ENCODE measurements at places on chromosomes 11 and 22. TPM values are rescaled to one million over a fixed set of nuclear protein-coding genes. Genes with fewer than 3 reads are reported as not detected.

The METTL15 gene
- total RNA-seq, result 29.5 TPM

The TUBA8 gene
- 16.4 TPM for total RNA-seq

The MMP12 gene
- not detected for total RNA-seq

The PIH1D2 gene
- 7.2 TPM for total RNA-seq

The TBX10 gene
- not detected for total RNA-seq

The ARFGAP3 gene
- 46.6 TPM for total RNA-seq

The ARHGEF17 gene
- 38.3 TPM for total RNA-seq

The MOV10L1 gene
- 1.8 TPM for total RNA-seq

The HPX gene
- total RNA-seq, result 2.1 TPM

The ROBO3 gene
- 15.5 TPM for total RNA-seq

The SCGB1A1 gene
- not detected for total RNA-seq

The HBD gene
- total RNA-seq, result not detected

The TYR gene
- not detected for total RNA-seq

The OR2D2 gene
- 1.4 TPM for total RNA-seq

The OSM gene
- 0.23 TPM for total RNA-seq

The CD3D gene
- not detected for total RNA-seq

The FGF3 gene
- not detected for total RNA-seq

The P2RY2 gene
- not detected for total RNA-seq

The XKR3 gene
- not detected for total RNA-seq

The CCDC116 gene
- total RNA-seq, result 0.23 TPM

The F2 gene
- not detected for total RNA-seq

The OLFML1 gene
- 1.2 TPM for total RNA-seq

The TMPRSS5 gene
- 2.1 TPM for total RNA-seq

The BACE1 gene
- total RNA-seq, result 36.2 TPM

The SGSM1 gene
- 17.3 TPM for total RNA-seq

The ACAD8 gene
- total RNA-seq, result 27.0 TPM

The ISX gene
- total RNA-seq, result not detected

The MGAT3 gene
- 42.9 TPM for total RNA-seq

The TMEM135 gene
- 35.1 TPM for total RNA-seq

The HSPB2 gene
- total RNA-seq, result 0.92 TPM

The CHRNA10 gene
- 0.92 TPM for total RNA-seq

The PSMA1 gene
- 133 TPM for total RNA-seq

The PDE3B gene
- total RNA-seq, result 18.7 TPM

The ZNF280B gene
- total RNA-seq, result 5.8 TPM

The DKK3 gene
- 477 TPM for total RNA-seq

The GPR83 gene
- 4.4 TPM for total RNA-seq

The CARD16 gene
- 1.4 TPM for total RNA-seq

The GUCY1A2 gene
- total RNA-seq, result 97.8 TPM

The TMEM121B gene
- total RNA-seq, result 12.5 TPM

The GTSE1 gene
- total RNA-seq, result 3.0 TPM

The CD6 gene
- 2.3 TPM for total RNA-seq

The SLC5A4 gene
- total RNA-seq, result 0.46 TPM

The FZD4 gene
- 6.5 TPM for total RNA-seq
